ENCODE measurements at places on chromosomes 3 and 15.

DNA sequence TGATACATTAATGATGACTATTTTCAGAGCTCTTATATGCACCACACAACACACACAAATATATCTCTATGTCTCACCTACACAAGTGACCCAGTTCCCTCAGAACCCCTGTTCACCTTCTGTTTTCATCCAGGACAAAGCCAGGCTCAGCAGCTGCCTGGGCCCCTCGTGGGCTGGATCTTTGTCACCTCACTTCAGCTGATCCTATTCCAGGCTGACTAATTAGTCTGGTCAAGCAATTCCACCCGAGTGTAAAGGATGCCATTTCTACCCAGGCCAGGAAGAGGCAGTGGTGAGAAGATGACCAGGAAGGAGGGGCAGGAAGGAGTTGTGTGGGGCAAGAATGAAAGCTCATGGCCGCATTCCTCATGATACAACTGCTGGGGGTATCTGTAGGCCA, 62.3 kb downstream of the DHX30 start:
- DNase-seq, result no peak

- DNase-seq, result no peak
These were observed 53.9 kb downstream of the ROPN1B start for GRCh38 chr3:126022741-126023359.

DNA sequence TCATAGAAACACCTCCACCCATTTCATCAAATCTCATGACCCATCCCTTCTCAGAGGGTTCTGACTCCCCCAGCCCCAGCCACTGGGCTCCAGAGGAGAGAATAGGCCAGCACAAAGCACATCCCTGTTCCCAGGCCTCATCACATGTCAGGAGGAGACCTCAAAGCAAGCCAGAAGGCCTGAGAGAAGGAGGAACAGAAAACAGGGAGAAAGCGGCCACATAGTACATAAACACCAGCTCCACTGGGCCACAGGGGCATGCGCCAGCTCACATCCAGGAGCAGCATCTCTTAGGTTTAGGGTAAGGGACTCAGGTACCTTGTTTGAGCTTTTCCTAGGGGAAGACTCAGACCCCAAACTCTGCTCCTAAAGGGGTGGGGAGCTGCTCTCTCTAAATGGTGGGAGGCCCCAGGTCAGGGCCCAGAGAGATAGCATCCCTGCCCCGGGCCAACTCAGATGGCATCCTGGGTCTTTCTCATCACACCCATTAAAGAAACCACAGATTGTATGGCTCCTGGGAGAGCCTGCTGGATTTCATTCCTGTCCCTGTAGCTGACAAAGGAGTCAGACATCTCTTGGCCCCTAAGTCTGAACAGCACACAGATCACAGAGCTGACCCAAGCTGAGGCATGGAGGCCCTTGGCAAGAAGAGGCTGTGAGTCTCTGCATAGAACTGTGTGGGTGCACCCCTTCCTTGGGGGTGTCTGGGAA, 2.5 kb downstream of the SHF start:
- DNase-seq, result no peak

DNA sequence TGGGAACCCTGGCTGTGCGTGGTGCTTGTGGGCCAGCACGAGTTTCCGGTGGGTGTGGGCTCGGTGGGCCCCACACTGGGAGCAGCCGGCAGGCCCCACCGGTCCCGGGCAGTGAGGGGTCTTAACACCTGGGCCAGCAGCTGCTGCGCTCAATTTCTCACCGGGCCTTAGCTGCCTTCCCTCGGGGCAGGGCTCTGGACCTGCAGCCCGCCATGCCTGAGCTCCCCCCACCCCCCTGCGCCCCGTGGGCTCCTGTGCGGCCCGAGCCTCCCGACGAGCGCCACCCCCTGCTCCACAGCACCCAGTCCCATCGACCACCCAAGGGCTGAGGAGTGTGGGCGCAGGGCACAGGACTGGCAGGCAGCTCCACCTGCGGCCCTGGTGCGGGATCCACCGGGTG, 49.4 kb downstream of the TM4SF18 start:
- no peak for DNase-seq

- DNase-seq, result no peak
These were observed 98.2 kb downstream of the TJP1 start for GRCh38 chr15:29724026-29724425.
